Cortex of kidney (tissue), 1 donor: ENCODE measurements at places on chromosomes 1 and 21.

GRCh38 chr21:34554227-34554626 is 42.2 kb upstream of the KCNE1 start:
- no peak for DNase-seq

DNA sequence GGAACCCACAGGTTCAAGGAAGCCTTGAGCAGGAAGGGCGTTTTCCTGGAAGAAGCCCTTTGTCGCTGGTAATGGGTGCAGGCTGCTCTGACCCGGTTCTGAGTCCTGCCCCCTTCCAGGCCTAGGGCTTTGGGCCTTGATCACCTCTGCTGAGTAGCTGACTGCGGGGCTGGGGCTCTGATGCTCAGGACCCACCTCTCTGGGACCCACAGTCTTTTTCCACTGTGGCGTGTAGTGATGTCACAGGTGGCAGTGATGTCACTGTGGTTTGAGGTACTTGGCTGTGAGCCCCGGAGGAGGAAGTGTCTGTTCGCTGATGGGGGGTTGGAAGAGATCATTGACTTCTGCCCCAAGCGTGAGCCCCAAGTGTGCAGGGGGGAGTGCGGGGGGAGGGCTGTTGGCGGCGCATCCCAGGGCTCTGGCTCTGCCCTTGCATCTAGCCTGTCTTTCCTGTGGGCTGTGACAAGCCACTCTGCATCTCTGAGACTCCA is 6.9 kb downstream of the TNFRSF1B start:
- DNase-seq: no peak

- no peak for DNase-seq
These were observed 49.9 kb upstream of the ITPKB start for GRCh38 chr1:226788965-226789364.

- DNase-seq: no peak
These were observed 83.9 kb upstream of the WDR26 start for GRCh38 chr1:224518528-224518927.

DNA sequence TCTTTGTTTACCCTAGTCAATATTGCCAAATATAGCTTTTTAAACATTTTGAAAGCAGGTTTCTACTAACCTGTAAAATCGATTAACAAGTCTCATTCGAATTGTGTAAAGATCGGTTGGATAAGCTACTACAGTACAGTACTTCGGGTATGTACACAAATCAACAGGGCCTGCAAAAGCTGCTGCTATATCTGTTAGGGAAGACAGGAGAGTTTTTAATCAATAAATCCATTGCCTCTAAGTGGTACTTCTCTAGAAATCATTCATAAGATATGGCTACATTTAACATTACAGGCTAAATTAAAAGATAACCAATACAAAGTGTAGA is 34.8 kb upstream of the PSMG1 start:
- DNase-seq: no peak

- no peak for DNase-seq
These were observed 347.5 kb upstream of the DPYD start for GRCh38 chr1:98268316-98268715.

- no peak for DNase-seq
These were observed 56.2 kb downstream of the RUNX1 start for GRCh38 chr21:34992736-34993398.

DNA sequence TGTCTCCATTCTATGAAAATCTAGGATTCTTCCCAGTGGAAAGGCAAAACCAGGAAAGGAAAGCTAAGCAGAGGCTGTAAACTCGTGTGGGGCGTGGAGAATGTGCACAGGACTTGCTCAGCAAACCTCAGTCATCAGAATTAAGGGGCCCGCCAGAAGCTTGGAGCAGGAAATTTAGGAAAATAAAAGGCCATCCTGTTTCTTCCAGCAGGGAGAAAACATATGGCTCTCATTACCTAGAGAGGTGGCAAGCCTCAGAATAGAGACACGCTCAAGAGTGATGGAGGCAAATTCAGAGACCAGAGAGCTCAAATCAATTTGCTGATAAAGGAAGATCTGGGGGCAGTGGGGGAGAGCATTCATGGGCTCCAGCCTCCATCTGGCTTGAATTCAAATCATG is 151.9 kb upstream of the KLHDC7A start:
- no peak for DNase-seq

DNA sequence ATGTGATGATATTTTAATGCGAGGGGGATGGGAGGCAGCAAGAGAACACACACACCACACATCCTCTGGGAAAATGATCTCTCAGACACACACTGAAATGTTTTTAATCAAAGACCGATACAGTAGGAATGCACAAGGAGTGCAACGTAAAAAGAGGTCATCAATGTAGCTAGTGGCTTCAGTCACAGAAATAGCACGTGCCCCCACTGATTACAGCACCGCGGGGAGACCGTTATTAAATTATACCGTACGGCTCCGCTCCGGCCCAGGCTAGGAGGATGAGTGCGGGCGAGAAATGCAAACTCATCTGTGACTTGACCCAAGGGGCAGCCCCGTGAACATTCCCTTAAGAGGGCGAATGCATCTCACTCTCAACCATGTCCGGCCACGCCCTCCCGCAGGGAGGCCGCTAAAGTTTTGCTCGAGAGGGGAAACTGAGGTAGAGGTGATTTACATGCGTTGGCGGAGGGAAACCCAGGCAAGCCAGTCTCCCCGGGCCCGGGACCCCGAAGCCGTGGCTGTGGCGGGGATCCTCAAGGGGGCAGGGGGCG is 552 bp downstream of the UBR4 start:
- no peak for DNase-seq

GRCh38 chr1:210686841-210687240 is 358.1 kb downstream of the HHAT start:
- DNase-seq: no peak

- no peak for DNase-seq
These were observed 3.2 kb upstream of the DENND1B start for GRCh38 chr1:197778366-197778945.

DNA sequence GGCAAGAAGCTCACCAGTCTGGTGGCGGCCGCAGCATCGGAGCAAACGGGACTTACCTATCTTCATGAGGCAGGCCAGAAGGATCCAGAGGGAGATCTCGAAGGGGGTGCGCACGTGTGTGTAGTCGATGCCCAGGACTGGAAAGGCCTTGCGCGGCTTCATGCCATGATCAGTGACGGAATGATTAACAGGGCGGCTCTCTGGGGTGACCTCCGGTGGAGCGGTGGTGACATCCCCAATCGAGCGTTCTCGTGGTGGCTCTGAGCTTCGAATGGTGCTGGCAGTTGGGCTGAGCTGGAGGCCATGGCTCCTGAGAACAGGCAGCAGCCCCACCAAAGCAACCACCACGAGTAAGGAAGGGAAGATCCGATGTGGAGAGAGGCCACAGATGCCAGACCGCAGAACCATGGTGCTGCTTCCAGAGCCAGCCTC is 982 bp downstream of the SLC9A1 start:
- no peak for DNase-seq

DNA sequence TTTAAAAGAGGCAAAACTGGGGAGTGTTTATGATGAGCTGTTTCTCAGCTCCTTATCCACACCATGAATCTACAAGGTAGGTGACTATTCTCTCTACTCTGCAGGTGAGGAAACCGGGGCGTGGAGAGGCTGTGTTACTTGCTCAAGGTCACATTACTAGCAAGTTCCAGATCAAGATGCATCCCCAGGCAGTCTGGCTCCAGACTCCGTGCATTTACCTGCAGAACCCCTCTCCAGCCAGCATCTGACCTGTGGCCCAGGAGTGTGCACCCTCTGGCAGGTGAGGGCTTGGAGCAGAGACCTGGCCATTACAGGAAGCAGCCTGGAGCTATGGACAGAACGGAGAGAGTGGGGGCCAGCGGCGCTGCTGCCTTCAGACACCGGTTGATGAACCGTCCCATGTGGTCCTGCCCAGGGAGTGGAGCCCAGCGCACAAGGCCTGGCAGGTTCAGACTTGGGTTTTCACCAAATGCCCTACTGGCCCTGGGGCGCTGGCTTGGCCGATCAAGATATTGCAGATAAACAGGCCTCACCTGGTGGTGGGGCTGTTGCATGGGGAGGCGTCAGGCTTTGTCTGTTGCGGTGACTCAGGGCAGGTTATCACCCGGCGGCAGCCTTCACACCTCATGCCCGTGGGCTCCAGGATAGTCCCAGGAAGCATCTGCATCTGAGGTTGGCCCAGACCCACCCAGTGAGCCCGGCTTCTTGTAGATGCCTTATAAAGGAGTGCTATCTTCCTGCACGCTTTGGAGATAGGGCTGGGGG is 29.2 kb upstream of the WNT4 start:
- DNase-seq: no peak
